ENCODE measurements at places on chromosomes 2 and 18.

GRCh38 chr2:114032705-114033104 is 142.8 kb downstream of the ACTR3 start:
- DNase-seq, result no peak

DNA sequence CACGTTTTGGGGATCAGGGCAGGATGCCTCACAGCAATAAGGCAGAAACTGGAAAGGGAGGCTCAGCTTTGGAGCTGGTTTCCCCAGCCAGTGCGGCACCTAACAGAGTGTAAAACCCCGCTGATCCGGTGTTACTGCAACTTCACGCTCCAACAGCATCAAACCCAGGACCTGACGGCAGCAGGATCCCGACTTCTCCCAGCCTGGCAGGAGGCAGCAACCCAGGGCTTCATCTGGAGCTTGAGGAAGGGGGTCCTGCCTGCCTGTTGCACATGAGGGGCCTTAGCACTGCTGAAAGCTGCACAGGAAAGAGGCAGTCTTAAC is 209.8 kb downstream of the MGAT5 start:
- DNase-seq, result no peak

GRCh38 chr2:3669656-3670055 is 11.7 kb downstream of the ALLC start:
- DNase-seq, result no peak

GRCh38 chr18:55031164-55031563 is 71.9 kb upstream of the CCDC68 start:
- DNase-seq, result no peak

DNA sequence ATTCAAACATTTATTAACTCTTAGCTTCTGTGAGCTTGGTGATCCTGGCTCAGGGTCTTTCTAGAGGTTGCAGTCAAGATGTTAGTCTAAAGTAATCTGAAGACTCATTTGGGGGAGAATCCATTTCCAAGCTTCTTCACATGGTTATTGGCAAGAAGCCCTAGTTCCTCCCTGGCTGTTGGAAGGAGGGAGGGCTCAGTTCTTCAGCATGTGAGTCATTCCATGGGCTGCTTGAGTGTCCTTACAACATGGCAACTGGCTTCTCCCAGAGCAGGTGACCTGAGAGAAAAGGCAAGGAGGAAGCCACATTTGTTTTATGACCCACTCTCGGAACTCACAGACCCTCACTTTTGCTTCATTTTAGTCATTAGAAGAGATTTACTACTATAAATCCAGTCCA is 10.6 kb upstream of the C2orf74 start:
- no peak for DNase-seq

- DNase-seq, result no peak
Observed at GRCh38 chr2:66957198-66957597, 439.9 kb upstream of the ETAA1 start.

- DNase-seq, result no peak
Observed at GRCh38 chr18:45102863-45103262, 422.2 kb downstream of the SETBP1 start.

DNA sequence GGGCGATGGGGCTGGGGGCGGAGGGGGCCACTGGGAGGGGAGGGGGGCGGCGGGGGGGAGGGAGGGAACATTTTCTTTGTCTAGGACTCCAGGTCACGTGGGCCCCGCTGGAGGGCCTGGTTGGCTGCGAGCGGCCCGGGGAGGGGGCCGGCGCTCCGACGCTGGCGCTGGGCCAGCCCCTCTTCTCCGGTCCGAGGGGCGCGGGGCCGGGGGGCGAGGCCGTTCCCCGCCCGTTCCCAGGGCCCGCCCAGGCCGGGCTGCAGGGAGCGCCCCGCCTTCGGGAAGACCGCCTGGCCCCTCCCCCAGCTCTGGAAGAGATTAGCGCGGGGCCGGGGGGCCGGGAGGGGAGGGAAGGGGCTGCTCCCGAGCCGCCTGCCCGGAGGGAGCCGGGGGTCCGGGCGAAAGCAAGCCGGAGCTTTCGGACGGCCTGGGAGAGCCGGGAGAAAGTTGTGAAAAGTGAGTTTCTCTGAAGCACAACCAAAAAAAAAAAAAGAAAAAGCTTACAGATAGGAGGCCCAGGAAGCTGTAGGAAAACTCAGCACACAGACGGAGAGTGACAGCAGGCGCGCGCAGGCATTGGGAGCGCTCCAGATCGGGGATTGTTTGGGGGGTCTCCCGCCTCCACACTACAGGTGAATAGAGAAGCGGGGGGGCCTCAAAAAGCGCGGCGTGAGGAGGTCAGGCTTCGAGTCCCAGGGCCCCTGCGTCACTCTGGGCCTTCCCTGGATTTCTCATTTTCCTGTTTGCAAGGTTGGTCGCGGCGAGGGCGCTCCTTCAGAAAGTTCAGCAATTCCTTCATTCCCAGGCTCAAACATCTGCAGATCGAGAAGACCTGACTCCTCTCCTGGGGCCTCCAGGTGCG is 84.1 kb upstream of the POMC start:
- DNase-seq, result no peak

- DNase-seq, result no peak
Observed at GRCh38 chr2:126429103-126429502, 226.9 kb upstream of the GYPC start.

- DNase-seq, result no peak
Observed at GRCh38 chr18:3213300-3214059, 6.3 kb downstream of the MYOM1 start.

- DNase-seq, result no peak
Observed at GRCh38 chr2:123419976-123420375, 605.1 kb upstream of the CNTNAP5 start.

DNA sequence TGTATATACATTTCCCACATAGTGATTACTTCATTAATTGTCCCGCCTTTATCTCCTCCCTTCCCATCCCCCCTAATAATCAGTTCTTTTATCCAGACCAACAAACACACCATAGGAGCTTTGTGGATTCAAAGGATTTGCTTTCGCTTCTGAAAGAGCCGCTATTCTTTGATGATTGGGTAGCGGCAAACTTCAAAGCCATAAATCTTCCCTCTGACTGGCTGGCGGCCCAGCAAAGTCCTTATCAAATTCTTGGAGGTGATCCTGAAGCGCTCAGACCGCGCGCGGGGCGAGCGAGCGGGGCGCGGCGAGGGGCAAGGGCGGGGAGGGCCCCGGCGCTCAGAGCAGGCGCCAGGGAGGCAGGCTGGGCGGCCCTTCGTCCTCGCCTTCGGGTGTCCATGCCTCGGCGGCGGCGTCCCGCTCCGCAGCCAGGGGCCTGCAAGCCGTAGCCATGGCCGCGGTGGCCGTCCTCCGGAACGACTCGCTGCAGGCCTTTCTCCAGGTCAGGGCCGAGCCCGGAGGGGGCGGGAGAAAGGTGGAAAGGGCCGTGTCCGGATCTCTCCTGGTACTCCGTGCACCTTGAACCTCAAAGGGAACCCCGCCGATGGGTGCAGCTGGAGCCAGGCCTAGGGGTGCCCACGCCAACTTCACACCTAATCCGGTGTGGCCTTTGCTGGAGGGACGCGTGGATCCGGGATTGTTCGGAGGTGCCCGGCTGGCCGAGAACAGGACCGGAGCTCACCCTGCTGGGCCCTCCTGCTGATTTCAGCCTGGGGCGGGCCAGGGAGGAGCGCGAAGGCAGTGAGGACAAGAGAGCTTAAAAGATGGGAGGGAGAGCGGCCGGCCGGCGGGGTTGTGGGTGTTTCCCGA is at the start of gene SP5:
SP5 (plus strand) TSS at position 276 of the 870 bp plus-strand sequence; CDS start at position 452, 176 bp downstream.
- DNase-seq, result peak; percentile 3

DNA sequence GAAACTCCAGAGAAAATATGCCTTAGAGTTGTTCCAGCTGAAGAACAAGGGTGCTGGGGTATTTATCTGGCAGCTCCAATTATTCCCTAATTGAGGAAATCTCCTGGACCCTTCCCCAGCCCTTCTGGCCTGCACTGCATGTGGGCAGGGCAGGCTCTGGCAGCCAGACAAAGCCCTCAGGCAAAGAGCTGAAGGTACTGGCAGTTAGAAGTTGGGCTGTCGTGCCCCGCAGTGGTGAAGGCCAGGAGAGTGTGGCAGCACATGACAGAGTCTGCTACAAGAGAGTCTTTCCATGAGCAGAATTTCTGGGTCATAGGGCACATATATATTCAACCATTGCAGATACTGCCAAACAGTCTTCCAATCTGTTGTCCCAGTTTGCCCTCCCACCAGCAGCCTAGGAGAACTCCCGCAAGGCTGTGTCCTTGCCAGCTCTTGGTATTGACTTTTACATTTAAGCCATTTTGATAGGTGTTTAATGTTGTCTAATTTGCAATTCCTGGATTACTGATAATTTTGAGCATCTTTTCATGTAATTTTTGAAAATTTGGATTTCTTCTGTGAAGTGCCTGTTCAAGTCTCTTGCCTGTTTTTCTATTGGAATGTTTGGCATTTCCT is 26.6 kb downstream of the ONECUT2 start:
- DNase-seq, result no peak

DNA sequence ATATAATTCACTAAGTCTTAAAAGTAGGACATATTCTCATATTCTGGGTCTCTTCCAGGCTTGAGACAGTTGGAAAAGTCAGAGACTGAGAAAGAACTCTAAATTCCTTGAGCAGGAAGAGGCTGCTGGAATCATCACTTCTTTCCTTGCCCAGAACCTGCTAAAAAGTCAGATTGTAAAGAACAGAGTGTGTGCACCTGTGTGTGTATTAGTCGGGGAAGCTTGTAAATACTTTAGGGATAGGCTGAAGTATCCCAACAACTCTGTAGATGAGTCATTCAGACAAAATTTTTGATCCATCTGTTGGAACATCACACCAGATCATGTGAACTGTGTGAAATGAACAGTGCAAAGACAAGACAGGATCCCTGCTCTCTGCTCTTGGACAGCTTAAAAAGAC is 16.1 kb downstream of the GAREM1 start:
- DNase-seq, result peak; percentile 51

DNA sequence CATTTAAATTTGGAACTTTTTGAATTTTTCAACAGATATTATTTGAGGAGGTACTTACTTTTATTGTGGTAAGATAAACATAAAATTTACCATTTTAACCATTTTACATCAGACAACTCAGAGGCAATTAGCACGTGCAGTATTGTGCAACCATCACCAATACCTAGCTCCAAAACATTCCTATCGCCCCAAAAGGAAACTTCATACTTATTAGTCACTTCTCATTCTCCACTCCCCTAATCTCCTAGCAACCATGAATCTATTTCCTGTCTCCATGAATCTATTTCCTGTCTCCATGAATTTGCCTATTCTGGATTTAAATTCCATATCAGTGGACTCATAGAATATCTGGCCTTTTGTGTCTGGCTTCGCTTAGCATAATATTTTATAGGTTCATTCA is 69.9 kb upstream of the FAM136A start:
- DNase-seq, result no peak

- no peak for DNase-seq
Observed at GRCh38 chr2:64905338-64906024, 83.7 kb upstream of the SLC1A4 start.

DNA sequence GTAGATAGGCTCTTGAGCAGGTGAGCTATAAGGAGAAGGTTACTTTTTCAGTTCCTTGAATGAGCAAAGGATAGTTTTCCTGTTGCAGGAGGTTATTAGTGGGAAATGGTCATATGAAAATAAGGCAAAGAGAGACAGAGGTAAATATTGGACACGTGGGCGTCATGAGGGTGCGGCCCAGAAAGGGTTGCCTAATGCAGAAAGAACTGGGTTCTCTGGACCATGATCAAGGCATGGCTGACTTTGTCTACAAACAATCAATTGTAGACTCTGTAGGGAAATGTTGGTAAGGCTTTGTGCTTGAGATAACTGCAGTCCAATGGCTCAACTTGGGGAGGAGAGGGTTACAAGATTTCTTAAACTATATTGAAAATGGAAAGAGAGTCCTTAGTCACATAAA is 585.8 kb downstream of the BCL11A start:
- DNase-seq, result no peak

DNA sequence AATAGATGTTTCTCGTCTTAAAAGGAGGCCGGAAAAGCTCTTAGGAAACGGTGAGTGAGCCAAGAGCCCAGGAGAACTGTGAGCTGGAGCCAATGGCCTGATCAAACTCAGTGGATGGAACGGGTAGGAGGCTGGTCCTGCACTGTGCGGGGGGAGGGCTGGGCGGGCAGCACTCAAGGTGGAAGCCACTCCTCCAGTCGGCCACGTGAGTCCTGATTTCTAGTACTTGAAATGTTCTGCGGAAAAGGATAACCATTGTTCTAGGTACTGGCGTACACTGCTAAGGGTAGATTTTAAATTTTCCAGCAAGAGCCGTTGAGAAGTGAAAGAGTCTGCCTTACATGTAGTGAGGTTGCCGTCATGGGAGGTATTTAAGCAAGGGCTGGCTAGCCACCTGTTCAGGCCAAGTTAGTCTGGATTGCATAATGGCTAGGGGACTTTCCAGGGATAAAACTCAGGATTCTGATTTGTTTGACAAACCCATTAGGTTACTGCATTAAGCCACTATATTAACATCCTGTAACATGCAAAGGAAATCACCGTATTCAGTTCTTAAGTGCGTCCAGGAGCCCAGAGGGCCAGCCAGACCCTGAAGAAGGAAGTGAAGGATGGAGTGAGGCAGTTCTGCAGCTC is 51.3 kb upstream of the ODC1 start:
- no peak for DNase-seq

GRCh38 chr2:210954386-210954907 is 398.0 kb downstream of the CPS1 start:
- DNase-seq, result no peak

DNA sequence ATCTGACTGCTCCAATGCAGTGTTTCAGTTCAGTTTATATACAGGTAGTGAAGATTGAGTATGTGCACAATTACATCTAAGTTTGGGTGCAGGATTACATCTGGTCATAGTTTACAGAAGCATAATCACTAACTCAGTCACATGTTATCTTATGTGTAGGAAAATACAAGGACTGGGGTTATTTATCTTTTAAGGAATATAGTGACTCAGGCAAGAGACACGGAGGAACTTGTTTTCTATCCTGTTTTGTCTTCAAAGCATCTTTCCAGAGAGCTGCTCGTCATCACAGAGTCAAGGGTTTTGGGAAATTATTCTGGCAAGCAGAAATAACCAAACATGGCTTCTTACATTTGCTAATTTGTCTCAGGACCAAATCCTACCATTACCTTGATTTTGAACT is 1371.5 kb upstream of the TMEFF2 start:
- DNase-seq, result no peak

DNA sequence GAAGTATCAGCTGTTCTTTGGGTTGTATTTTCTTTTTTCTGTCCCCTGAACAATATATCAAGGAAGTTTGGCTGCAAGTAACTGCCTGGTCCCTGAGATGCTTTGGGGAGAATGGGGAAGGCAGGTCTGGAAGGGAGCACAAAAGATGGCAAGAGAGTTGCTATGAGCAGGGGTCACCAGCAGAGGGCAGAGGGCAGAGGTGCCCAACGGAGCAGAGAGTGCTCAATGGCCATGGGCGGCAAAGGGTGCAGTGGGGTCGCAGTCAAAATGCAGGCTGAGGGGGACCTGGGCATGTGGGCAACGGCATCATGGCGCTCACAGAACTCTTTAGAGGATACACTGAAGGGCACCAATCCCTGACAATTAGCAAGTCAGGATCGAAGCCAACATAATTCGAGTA is 107.7 kb upstream of the ATP8B1 start:
- DNase-seq, result no peak

- no peak for DNase-seq
Observed at GRCh38 chr2:29189052-29189451, 73.8 kb downstream of the CLIP4 start.

Measured in LNCaP clone FGC (cell line).